ENCODE measurements at places on chromosomes 2 and 18.

DNA sequence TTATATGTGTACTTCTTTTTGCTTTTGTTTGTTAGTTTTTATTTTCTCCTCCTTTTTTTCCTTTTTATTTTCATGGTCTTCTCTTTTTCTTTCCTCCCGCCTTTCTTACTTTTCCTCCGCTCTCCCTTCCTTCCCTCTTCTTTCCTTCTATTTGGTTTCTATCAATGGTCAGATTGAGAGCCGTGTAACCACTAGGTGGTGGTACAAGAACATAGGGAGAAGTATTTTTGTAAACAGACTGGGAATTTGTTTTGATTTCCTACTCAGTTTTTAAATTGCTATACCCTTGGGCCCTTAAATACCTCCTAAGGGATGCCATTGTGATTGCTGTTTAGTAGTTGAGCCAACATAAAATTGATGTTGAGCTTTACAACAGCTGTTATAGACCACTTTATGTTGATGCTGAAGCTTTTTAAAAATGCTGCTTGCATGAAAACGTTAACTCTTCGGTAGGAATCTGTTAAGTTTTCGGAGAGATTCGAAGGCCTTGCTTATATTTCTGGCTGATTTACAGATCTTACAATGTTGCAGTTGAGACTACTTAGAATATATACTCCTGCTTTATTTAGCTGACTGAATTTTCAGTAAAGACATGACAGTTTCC lies 124.2 kb downstream of the UBE2E3 start:
- DNase-seq: no peak

GRCh38 chr2:135043345-135043744 lies 3.9 kb downstream of the MAP3K19 start:
- no peak for DNase-seq

- peak; percentile 73 for DNase-seq
These were observed 389.8 kb downstream of the FIGN start for GRCh38 chr2:163345795-163346573.

- DNase-seq: no peak
These were observed 494.2 kb downstream of the ARHGAP15 start for GRCh38 chr2:143623231-143623908.

DNA sequence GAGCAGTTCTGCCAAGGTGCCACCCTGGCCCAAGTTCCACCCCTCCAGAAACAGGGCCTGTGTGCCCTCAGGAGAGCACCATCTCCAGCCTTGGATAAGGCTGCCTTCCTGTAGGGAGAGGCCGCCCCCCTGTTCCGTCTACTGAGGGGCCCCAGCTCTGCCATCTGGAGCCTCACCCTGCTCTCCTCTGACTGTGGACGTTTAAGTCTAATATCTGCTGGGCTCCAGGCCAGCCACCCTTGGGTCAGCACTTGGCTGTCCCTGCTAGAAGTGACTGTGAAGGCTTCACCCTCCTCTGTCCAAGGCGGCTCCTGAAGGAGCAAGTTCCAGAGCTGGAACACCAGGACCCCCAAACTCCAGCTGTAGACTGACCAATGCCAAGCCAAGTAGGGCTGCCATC lies 26.3 kb downstream of the RHOB start:
- DNase-seq: no peak

- no peak for DNase-seq
These were observed 317.3 kb upstream of the MGAT5 start for GRCh38 chr2:133936601-133937000.

- no peak for DNase-seq
These were observed 341.3 kb downstream of the TGIF1 start for GRCh38 chr18:3791238-3791637.

GRCh38 chr2:126616606-126617069 lies 39.3 kb upstream of the GYPC start:
- DNase-seq: no peak

GRCh38 chr2:148096012-148096411 lies 75.1 kb downstream of the MBD5 start:
- no peak for DNase-seq

DNA sequence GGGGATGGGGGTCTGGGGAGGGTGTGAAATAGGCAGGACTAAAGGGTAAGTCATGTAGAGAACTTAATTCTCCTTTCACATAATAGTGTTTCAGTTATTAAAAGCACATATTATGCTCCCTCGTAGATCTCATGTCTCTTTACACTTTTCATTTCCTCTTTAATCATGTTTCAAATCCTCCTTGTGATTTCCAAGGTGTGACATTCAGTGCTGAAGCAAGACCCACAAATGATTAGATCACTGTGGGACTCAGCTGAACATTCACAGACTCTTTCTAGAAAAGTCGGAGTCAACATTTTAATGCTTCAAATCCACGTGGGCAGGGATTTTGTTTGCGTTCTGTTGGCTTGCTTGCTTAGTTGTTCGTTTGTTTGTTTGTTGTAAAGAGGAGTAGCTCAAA lies 34.7 kb upstream of the CALCRL start:
- DNase-seq: no peak

- no peak for DNase-seq
These were observed 71.2 kb downstream of the MAIP1 start for GRCh38 chr2:200026332-200027230.

GRCh38 chr18:13317801-13318200 lies 99.2 kb downstream of the LDLRAD4 start:
- no peak for DNase-seq
